ENCODE measurements at places on chromosomes 3 and 15.

DNA sequence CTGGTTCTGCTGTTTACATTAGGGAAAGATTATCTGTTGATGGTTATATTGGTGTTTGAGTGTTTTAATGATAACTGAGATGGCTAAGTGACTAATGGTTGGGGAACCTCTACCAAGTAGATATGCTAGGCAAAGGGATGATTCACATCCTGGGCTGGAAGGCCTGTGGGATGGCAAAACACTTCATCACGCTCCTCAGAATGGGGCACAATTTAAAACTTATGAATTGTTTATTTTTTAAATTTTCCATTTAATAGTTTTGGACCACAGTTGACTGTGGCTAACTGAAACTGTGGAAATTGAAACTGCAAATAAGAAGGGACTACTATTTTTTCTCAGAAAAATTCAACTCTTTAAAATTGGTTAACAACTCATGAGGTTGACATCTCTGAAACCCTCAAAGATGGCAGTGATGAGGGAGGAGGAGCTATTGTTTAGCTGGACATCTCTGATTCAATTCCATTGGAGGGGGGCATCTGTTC lies 100.5 kb upstream of the ZBED2 start:
- DNase-seq = no peak

GRCh38 chr3:160538895-160539294 lies 26.5 kb downstream of the KPNA4 start:
- no peak for DNase-seq

DNA sequence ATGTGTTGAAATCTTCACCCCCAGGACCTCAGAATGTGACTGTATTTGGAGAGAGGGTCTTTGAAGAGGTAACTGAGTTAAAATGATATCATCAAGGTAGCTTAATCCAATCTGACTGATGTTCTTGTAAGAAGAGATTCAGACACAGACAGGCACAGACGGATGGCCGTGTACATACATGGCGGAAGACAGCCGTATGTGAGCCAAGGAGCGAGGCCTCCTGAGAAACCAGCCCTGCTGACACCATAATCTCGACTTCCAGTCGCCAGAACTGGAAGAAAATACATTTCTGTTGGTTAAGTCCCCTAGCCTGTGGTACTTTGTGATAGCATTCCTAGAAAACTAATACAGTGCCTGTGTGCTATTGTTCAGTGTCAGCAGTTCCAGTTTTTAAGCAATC lies 73.6 kb downstream of the APBA2 start:
- DNase-seq = no peak

DNA sequence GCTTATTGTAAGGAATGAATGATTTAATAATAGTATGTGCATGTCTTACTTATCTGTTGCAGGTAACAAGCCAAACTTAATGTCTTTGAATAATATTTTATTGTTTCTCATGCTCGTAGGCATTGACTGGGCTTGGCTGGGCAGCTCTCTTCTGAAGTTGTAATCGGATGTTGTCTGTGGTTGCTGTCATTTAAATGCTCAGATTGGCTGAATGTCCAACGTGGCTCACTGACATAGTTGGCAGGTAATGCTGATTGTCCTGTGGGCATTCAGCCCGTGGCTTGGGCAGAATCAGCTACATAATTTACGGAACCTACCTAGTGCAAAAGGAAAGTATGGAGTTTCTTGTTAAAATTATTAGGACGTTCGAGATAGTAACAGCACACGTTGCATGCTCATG lies 297.4 kb upstream of the GBE1 start:
- no peak for DNase-seq

DNA sequence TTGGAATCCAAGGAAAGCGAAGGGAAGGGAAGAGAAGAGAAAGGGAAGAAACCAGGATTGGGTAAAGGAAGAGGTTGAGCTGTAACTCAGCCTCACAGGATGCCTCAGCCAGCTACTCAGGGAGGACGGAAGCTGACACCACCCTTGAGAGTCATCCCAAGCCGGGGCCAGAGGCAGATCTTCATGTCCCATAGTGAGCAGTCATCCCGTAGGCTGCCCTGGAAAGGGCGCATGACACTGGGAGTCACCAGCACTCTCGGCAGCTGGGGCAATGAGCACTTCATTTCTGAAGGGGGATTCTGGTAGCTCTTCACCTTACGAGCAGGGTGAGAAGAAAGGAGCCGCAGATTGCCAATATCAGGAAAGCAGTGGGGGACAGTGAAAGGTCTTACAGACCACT lies 60.1 kb upstream of the PCSK6 start:
- DNase-seq = no peak

DNA sequence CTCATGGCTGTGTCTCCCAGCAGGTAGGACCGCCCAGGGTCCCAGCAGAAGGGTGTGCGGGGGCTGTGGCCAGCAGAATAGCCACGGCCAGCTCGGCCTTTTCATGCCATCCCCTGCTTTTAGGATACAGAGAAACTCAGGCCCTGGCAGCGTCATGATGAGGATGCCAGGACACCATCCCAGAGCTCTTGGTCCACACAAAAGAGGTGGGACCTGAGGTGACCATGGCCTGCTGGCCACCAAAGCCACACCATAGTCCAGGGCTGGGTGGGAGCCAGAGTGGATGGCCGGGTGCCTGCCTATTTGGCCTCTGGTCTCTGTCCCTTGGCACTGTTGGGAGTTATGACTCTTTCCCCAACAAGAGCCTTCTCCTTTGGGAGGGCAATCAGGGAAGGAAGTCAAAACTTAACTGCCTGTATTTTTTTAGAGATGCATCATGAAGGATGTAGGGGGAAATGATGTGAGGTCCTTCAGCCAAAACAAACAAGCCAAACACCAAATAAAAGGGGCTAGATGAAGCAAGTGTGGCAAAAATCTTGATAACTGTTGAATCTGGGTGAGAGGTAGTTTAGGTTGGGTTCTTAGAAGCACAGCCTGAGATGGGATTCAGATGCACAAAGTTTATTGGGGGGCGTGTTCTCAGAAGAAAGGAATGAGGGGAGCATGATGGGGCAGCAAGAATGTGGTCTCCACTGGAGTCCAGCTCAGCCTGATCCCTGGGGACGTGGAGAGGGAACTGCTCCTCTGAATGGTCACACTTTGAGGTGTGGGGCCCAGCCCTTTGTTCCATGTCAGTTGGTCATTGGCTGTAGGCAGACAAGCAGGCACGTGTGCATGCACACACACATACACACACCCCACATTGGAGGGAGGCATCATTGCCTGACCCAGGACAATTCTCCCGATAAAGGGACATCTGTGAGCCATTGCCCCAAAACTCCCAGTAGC lies 33.2 kb downstream of the SMAD6 start:
- DNase-seq = no peak

GRCh38 chr15:73882761-73883419 lies 9.5 kb downstream of the TBC1D21 start:
- DNase-seq = no peak

GRCh38 chr3:130870423-130870822 lies 23.5 kb upstream of the ATP2C1 start:
- no peak for DNase-seq

DNA sequence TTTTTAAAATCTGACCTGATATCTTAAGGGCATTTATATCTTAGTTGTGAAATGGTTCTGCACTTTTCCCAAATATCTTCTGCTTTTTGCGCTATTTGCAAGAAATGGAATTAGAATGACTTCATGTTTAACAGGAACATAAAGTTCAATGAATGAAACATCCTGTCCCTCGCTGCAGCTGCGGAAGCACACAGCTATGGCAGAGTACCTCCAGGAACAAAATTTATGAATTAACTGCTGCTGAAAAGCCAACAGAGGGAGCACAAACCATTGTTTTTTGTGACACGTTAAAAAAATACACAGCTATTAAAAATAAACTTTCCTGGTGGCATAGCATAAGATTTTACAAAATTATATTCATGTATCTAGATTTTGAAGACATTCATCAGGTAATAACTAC lies 404.4 kb upstream of the MDFIC2 start:
- no peak for DNase-seq

DNA sequence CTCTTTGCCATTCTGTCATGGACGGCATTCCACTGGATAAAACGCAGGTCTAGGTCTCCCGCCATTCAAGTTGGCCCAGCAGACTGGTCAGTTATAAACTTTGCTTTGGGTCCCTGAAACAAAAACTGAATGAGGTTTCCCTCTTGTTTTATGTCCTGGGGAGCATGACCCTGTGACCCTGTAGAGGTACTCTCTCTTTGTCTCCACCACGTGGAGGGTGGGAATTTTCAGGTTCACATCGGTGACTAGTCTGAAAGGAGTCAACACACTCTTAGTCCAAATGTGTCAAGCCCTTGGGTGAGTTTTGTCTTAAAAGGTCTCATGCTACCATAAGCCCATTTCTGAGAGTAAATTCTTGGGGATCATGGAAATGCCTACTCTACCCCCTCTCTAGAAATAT lies 139.9 kb downstream of the PLCH1 start:
- no peak for DNase-seq

GRCh38 chr3:84567796-84568195 lies 391.0 kb upstream of the CADM2 start:
- DNase-seq = no peak

DNA sequence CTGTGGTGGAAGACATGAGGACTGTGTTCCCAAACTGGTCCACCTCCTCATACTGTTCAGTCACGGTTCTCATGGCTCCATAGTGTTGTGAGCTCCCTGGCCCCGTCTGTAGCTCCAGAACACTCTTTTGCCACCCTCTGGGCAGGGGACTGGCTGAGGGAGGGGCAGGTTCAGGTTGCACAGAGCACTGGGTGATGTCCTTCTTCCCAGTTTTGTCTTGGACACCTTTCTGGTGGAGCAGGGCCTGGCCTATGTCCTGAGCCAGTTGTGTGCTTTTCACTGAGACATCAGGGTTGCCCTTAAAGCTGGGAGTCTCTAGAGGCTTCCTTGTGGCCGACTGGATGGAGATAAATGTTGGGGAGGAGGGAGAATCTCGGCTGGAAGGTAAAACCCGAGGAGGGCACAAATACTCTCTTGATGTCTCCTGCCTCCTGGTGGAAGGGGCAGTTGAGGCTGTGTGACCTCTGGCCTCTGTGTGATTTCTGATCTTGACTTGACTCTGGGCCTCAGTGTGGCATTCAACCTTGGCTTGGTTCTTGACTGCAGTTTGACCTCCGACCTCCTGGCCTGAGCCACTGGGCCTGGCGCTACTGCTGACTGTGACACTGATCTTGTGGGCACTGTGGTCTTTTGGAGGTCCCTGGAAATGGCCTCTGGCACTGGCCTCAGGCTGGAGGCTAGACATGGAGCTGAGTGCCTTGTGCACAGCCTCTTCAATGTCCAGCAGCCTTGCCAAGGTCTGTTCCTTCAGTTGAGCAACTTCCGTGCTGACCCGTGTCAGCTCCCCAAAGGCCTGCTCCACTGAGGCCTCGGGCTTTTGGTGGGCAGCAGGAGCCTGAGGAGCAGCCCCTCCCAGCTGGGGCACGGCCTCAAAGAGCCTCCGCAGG lies 8.1 kb downstream of the XIRP1 start:
- DNase-seq = no peak
